ENCODE measurements at places on chromosomes 16 and 17.

DNA sequence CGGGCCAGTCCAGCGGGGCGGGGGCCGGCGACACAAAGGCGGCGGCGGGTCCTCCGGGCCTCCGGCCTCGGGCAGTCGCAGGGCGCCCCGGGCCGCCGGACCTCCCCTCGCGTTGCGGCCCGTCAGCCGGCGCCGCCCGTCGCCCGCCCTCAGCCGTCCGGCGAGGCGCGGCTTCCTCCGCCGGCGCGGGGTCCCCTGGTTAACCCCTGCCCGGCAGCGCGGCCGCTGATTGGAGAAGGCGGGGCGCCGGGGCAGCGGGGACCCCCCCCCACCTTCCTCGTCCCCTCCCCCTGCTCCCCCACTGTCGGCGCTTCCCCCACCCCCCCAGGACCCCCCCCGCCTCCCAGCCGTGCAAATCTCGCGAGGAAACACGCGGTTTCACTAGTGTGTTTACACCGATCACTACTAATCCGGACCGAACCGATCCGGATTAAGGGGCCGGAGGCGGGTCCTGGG lies at the start of gene TLK2:
Gene TLK2 (plus strand): TSS at position 402 of the 456 bp plus-strand sequence. CDS start 2,301 bp downstream, outside the sequence.
- peak; percentile 92 for DNase-seq

DNA sequence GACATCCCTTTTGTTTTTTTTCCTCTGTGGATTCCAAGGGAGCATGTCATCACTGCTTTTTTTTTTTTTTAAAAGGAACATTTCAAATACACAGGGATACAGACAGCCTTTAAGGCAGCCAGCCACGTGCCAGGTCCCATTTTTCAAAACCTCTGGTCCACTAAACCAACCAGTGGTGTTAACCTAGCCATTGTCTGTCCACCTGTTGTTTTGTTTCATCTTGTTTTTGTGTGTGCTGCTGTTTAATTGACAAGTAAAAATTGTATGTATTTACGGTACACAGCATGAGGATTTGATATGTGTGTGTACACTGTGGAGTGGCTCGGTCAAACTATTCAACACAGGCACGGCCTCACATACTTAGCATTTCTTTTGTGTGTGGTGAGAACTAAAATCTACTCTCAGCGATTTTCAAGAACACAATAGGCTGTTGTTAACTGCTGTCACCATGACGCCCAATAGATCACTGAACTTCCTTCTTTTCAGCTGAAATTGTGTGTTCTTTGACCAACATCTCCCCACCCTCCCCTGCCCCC lies 19.2 kb downstream of the TMEM114 start:
- DNase-seq, result no peak

- no peak for DNase-seq
Observed at GRCh38 chr16:78822509-78822908, 723.1 kb downstream of the WWOX start.

GRCh38 chr16:11370084-11370931 lies 25.0 kb downstream of the RMI2 start:
- no peak for DNase-seq

Measured in GM12891 (cell line).